BE2C (cell line): ENCODE measurements at places on chromosomes 1 and 21.

DNA sequence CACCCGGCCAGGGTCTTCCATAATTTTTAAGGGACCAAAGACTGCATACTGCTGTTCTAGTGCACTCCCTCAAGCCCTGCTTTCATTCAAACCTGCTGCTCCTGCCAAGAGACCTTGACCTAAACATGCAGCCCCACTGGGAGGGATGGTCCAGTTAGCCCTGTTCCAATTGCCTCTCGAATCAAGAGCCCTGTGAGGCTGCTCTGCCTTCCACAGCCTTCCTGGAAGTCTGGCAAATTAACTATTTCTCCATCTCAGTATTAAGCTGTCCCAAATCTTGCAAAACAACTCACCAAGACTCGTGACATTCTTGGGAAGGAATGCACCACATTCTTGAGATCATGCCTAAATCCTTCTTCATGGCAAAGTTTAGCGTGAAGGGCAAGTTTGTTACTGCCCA is 231.3 kb downstream of the C1orf94 start:
- DNase-seq: no peak

GRCh38 chr1:153941826-153942725 is 4.4 kb downstream of the DENND4B start:
- DNase-seq: no peak

- DNase-seq: peak; percentile 56
These were observed 45.9 kb downstream of the SLX9 start for GRCh38 chr21:44985441-44986401.

DNA sequence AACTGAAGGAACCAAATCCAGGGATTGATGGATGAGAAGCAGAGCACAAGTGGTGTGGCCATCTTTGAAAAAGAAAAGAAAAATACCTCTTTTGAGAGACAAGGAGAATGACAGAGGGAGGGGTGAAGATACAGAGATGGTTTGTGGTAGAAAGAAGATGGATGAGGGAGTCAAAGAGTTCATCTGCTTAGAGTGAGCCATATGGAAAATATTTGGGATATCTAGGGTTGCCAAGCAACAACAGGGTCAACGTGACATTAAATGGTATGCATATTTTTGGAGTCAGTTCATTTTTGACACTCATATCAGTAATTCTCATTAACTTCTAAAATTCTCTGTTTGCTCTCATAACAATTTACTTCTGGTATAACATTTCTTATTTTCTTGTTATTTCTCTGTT is 50.7 kb downstream of the MACF1 start:
- no peak for DNase-seq
